ENCODE measurements at places on chromosomes 6 and 20.

GRCh38 chr6:1055015-1055921 is 256.6 kb upstream of the FOXQ1 start:
- DNase-seq, result no peak

DNA sequence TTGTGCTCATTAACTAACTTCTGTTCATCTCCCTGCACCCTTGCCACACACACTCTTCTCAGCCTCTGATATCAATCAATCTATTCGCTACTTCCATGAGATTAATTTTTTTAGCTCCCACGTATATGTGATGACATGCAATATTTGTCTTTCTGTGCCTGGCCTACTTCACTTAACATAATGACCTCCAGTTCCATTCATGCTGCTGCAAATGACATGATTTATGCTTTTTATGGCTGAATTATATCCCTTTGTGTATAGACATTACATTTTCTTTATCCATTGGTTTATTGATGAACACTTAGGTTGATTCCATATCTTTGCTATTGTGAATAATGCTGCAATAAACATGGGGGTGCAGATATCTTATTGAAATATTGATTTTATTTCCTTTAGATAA is 50.8 kb upstream of the SPTLC3 start:
- DNase-seq, result no peak

DNA sequence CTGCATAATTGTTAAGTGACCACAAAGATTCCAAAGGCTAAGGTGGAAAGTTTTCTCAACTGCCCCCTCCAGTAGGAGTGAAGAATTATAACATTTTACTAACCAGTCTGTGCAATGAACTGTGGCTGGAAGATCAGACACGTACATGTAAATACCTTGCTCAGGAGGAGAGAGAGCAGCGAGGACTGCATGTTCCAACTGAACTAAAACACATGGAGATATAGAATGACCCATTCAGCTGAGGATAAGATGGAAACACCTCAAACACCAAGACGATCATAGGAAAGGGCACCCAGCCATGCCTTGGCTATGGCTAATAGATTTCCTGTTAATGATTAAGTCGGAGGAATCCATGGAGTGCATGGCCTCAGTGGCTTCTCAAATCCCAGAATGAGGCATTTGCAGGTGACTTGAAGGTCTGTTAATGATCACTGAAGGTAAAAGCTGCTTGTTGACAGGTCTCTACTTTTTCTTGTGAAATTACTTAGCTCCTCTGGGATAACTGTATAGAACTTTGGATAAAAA is 875.6 kb downstream of the TFAP2A start:
- DNase-seq, result no peak

DNA sequence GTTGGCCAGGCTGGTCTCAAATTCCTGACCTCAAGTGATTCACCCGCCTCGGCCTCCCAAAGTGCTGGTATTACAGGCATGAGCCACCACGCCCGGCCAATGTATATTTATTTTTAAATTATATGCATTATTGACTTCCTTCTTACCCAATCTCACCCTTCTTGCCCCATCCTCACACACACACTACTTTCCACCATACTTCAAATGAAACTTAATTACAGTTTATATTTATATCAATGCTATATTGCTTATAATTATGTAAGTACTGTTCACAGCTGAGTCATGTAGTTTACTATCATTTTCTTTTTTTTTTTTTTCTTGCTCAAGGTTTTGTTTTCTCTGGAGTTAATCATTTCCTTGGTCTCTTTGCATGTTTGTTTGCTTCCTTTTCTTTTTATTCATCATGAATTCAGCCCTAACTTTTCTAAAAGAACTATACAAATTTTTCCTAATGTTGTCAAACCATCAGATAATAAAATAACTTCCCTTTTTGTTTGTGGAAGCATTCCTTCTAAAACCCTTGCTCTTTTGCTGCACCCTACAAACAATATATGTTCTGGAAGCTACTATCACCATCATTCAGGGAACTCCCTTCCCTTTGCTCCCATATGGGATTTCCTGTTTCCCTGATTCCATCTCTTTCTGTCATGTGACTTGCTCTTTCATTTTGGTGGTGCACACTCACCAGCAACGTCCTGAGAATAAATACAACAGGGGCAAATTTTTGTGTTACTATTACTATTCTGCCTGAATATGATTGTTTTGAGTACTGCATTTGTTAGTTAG is 201.7 kb upstream of the SASH1 start:
- DNase-seq, result no peak

- no peak for DNase-seq
These were observed 4.6 kb downstream of the OR2H2 start for GRCh38 chr6:29589423-29590048.

GRCh38 chr20:18857640-18858039 is 44.1 kb downstream of the SCP2D1 start:
- DNase-seq, result no peak
